PC-9 (cell line): ENCODE measurements at places on chromosomes 4 and X. TPM values are rescaled to one million over a fixed set of nuclear protein-coding genes. Genes with fewer than 3 reads are reported as not detected.

The OPN1MW2 gene
- total RNA-seq: not detected in 2 replicates

DNA sequence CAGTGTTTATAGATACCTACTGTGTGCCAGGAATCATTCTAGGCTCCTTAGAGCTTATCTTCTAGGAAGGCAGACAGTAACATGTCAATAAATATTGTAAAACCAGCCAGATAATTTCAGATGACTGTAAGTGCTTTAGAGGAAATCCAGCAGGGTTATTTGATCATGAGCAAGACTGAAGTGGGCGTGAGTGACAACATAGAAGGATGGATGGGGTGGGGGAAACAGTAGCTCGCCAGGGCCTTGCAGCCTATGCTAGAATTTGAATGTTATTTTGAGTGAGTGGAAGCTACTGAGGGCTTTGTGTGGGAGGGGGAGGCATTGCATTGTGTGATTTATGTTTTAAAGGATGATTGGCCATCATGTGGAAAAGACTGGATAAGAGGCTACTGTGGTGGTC is 6.7 kb downstream of the SRD5A3 start:
- H3K27ac ChIP-seq: no peak overlapping the region
- DNase-seq: no peak
- no peaks in the 10 kb centered on the region for H3K36me3 ChIP-seq
- H3K4me1 ChIP-seq: peaks cover 27% of the 10 kb centered on the region
- no peaks in the 10 kb centered on the region for H3K27me3 ChIP-seq
- no peak overlapping the region for H3K4me3 ChIP-seq

The LRP2BP gene
- total RNA-seq: 0.85 and 0.90 TPM in 2 replicates

The NAA11 gene
- total RNA-seq: not detected in 2 replicates

DNA sequence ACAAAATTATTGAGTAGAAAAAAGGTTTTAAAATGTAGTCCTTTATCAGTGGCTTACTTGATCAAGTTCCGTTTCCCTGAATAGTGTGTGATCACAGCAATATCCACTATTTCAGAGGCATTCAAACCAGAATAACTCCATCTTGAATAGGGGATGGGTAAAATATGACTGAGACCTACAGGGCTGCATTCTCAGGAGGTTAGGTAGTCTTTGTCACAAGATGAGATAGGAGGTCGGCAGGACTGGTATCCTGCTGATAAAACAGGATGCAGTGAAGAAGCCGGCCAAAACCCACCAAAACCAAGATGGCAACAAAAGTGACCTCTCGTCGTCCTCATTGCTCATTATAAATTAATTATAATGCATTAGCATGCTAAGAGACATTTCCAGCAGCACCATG is 24.7 kb downstream of the TSPAN6 start:
- DNase-seq: no peak
- H3K27me3 ChIP-seq: no peaks in the 10 kb centered on the region
- 0 out of 2 replicates have a peak, but pooled peaks cover 8% of the 10 kb centered on the region for H3K4me1 ChIP-seq
- no peaks in the 10 kb centered on the region for H3K36me3 ChIP-seq
- no peak overlapping the region for H3K27ac ChIP-seq
- no peak overlapping the region for H3K4me3 ChIP-seq

- no peak overlapping the region for H3K4me3 ChIP-seq
- no peaks in the 10 kb centered on the region for H3K27me3 ChIP-seq
- H3K4me1 ChIP-seq: no peaks in the 10 kb centered on the region
- no peaks in the 10 kb centered on the region for H3K36me3 ChIP-seq
- DNase-seq: no peak
- no peak overlapping the region for H3K27ac ChIP-seq
Measured at GRCh38 chr4:151674804-151675391, 85.9 kb downstream of the GATB start.

The TCEAL6 gene
- total RNA-seq: not detected in 2 replicates

The MAPK10 gene
- total RNA-seq: 3.1 and 4.2 TPM in 2 replicates

DNA sequence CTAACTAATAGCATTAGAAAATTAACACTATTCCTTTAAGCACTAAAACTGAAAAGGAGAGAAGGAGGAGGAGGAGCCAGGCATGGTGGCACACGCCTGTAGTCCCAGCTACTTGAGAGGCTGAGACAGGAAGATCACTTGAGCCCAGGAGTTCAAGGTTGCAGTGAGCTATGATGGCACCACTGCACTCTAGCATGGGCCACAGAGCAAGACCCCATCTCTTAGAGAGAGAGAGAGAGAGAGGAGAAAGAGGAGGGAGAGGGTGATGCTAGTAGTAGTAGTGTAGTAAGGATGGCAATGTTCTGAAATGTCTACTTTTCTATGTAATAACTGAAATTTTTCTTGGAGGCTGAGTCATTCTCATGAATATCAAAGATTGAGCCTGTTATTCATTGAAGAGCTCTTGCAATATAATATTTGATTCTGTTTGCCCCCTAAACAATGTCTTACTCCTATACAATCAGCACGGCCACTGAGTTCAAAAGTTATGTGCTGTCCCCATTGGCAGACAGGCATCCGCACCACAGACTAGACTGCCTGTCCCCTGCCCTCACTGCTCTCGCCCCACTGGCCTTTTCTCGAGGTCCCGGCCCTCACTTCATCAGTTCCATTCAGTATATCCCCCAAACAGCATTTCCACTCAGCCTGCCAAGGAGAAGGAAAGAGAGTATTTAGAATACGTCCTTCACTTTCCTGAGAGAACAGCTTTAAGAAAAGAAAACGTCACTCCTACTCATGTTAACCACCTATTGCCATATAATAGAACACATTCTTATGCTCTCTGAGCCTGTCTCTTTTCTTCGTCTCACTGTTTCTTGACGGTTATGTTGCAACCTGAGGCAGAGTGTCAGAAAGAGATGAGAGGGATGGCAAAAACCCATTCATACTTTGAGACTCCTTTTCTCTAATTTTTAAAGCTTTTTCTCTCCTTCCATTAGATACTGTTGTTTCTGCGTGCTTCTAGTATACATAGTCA is 238.1 kb downstream of the PALLD start:
- no peaks in the 10 kb centered on the region for H3K36me3 ChIP-seq
- DNase-seq: no peak
- no peak overlapping the region for H3K4me3 ChIP-seq
- H3K4me1 ChIP-seq: no peaks in the 10 kb centered on the region

- H3K4me1 ChIP-seq: no peaks in the 10 kb centered on the region
- H3K27ac ChIP-seq: no peak overlapping the region
- DNase-seq: no peak
- no peak overlapping the region for H3K4me3 ChIP-seq
- no peaks in the 10 kb centered on the region for H3K27me3 ChIP-seq
Measured at GRCh38 chr4:162241857-162242256, 78.1 kb upstream of the FSTL5 start.

DNA sequence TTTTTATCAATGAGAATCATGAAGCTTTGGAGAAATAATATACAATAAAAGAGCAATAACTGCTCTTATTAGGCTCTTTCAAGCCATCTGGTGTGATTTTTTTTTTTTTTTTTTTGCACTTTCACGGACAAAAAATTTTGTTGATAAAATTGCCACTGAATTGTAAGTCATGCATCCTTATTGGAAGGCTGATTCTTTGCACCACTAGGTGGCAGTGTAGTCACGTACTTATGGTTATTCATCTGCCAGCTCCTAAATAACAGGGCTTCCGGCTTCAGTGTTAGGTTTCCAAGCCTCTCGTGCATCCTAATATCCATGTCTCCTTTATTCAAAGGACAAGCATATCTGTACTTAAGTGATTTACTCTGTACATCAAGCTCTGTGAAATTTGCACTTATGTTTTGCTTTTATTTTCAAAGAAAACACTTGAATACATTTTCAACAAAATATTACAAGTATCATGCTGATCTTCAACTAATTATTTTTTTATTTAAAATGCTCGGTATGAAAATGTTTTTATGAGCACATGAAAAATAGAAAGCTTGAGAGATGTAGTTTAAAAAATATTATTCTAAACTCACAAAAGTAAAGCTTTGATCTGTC is 1578.3 kb upstream of the TENM3 start:
- no peaks in the 10 kb centered on the region for H3K4me1 ChIP-seq
- no peak overlapping the region for H3K4me3 ChIP-seq
- no peak overlapping the region for H3K27ac ChIP-seq
- H3K36me3 ChIP-seq: no peaks in the 10 kb centered on the region

GRCh38 chr4:128241425-128241913 is 46.1 kb downstream of the PGRMC2 start:
- peak; percentile 87 for DNase-seq

DNA sequence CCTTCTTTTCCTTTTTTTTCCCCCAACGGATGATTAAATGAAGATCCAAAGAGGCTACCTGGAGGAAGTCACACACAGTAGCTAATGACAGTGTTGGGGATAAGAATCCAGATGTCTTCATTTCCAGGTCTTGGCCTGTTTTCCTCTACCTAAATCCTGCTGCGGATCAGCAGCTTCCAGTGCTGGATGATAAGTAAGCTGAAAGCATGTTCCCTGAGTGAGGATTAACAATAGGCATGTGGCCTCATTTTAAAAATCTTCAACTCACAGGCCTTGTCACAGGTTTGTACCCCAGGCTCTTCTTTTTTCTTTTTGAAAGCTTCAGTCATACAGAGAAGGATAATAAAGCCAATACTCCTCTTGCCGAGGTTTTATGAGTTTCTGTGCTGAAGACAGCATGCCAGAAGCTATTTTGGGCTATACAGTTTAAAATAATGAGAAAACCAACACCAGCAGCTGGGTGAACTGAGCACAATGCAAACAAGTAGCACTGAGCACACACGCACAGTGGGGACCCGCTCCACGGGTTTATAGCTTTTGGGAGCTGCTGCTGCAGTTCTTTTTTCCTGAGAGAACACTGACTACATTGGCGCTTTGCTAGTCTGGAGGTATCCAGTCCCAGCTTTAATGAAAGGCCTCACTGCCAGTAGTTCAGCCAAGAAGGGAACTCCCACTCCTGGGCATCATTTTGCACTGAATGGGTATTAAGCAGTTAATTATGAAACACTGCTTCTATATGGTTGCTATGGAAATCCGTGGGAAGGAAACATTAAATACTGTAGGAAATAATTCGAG is 184.2 kb upstream of the CTSO start:
- no peaks in the 10 kb centered on the region for H3K36me3 ChIP-seq
- DNase-seq: no peak
- no peaks in the 10 kb centered on the region for H3K27me3 ChIP-seq
- no peaks in the 10 kb centered on the region for H3K4me1 ChIP-seq
- H3K27ac ChIP-seq: no peak overlapping the region
- no peak overlapping the region for H3K4me3 ChIP-seq

DNA sequence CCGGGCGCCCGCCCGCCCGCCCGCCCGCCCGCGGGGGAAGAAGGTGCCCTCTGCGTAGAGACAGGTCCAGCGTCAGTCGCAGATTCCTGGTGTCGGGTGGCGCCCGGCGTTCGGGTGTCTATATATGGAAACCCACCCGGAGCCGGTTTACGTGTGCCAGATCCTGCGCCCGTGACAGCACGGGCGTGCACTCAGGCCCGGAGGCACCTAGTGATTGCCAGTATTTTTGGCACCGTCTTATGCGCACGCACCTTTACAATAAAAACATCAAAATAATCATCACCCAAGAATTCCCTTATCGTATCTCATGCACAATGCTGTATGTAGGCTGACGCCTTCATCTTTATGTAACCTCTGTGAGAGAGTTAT is 519 bp downstream of the SLC25A4 start:
- peaks cover 8% of the 10 kb centered on the region; the same call in 1 of the 2 replicates for H3K4me1 ChIP-seq
- no peak overlapping the region for H3K27ac ChIP-seq
- peak overlapping the region; percentile 71 for H3K4me3 ChIP-seq
- DNase-seq: peak; percentile 35
- H3K27me3 ChIP-seq: no peaks in the 10 kb centered on the region

The PRR32 gene
- total RNA-seq: not detected in 2 replicates

DNA sequence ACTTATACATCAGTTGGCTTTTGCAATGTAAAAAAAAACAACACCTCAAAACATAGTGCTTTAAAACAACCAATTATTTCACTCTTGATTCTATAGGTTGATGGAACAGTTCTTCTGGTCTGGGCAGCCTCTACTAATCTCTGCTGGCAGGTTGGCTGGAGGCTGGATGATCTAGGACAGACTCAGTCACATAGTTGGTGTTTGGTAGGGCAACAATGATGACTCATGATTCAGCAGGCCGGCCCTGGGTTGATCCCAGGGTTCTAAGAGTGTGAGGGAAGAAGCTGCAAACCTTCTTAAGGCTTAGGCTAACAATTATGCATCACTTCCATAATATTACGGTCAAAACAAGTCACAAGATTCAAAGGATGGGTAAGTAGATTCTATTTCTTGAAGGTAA is 558.2 kb downstream of the ZNF674 start:
- no peak overlapping the region for H3K27ac ChIP-seq
- no peaks in the 10 kb centered on the region for H3K27me3 ChIP-seq
- no peaks in the 10 kb centered on the region for H3K4me1 ChIP-seq
- DNase-seq: no peak

- H3K27ac ChIP-seq: no peak overlapping the region
- DNase-seq: no peak
- no peaks in the 10 kb centered on the region for H3K27me3 ChIP-seq
- H3K36me3 ChIP-seq: no peaks in the 10 kb centered on the region
- H3K4me3 ChIP-seq: no peak overlapping the region
Measured at GRCh38 chr4:48998440-48998839, 12.4 kb downstream of the CWH43 start.

- no peaks in the 10 kb centered on the region for H3K4me1 ChIP-seq
- H3K36me3 ChIP-seq: no peaks in the 10 kb centered on the region
- no peaks in the 10 kb centered on the region for H3K27me3 ChIP-seq
- H3K4me3 ChIP-seq: no peak overlapping the region
Measured at GRCh38 chr4:168784786-168785461, 225.1 kb downstream of the CBR4 start.

The PNCK gene
- total RNA-seq: 1.0 and 4.4 TPM in 2 replicates

The GLUD2 gene
- total RNA-seq: 0.30 TPM in 1 of 2 replicates, not detected in the other

The C4orf51 gene
- not detected in 2 replicates for total RNA-seq

The TLR8 gene
- total RNA-seq: not detected in 2 replicates

DNA sequence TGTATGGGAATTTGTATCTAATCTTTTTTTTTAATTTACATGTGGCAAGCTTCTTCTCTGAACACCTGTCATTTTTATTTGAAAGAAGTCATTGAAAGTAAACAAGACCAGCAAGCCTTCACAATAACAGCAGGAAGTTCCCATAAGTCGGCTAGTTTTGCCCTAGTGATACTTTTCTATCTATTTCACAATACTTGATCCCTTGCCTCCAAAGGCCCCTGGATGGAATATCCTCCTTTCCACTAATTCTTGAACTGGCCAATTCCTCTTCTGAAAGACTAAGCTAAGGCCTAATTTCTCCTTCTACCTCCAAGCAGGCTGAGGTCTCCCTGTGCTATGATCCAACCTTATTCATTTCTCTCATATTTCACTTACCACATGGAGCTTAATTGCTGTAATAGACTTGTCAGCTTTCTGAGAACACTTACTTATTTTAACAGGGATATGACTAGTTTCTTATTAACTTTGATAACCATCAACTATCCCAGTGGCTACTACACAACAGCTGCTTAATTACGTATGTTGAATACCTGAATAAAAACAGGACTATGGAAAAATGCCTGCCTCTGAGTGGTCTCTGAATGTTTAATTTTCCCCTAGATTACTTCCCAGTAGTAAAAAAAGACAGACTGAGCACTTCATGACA is 194.2 kb downstream of the MAD2L1 start:
- no peaks in the 10 kb centered on the region for H3K36me3 ChIP-seq
- no peak overlapping the region for H3K27ac ChIP-seq

DNA sequence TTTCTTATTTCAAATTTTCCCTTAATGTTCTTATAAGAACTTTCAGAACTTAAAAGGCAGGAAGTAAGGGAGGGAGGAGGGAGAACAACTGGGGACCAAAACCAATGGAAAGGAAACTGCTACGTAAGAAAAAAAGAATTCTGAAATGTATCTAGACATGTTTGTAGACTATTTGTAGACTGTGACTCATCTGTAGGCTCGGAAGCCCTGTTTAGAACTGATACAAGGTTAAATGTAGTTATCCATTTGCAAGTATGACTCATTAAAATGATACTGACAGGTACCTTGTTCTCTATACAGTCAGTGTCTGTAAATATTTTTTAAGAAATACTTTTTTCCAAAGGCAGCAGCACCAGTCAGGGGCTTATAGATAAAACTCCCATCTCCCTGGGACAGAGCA is 202.0 kb downstream of the DHX15 start:
- H3K4me3 ChIP-seq: no peak overlapping the region
- H3K36me3 ChIP-seq: no peaks in the 10 kb centered on the region
- H3K27ac ChIP-seq: no peak overlapping the region
- peaks cover 10% of the 10 kb centered on the region for H3K27me3 ChIP-seq

The S100G gene
- total RNA-seq: not detected in 2 replicates
